Activated T-cell treated with anti-CD3 and anti-CD28 coated beads for 48 hours (primary cell): ENCODE measurements at places on chromosomes 16 and 17.

GRCh38 chr17:75649687-75650086 lies 16.5 kb downstream of the SMIM5 start:
- DNase-seq = no peak

DNA sequence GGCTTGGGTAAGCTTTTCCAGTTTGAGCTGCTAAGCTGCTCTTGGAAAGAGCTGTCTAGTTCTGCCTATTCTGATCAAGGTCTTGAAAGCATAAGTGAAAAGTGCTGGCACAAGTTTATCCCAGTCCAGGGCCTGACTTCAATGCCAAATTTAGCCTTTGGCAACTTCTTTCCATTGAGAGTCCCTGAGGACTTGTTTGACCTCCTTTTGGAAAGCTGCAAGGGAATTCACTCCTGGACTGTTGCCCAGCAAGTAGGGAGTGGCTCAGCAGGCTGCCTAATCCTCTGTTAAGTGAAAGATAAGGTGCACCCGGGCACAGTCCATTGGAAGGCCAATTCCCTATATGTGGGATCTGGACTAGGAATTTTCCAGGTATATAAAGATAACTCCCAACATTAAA lies 16.0 kb upstream of the TANC2 start:
- DNase-seq = no peak

DNA sequence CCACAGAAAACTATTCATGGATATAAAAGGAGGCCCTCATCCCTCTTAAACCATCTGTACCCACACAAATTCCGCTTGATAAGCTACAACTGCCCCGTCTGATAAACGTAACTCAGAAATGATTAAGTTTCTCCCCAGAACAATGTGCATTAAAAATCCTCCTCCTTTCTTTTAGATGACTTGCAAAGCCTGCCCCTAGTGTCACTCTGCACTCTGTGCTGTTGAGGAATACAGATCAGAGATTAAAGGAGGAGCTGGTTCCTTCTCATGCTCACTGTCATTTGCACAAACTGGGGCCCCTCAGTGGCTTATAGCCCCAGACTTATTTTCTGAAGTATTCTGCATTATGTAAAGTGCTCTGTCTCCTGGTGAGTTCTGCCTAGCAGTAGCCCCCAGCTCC lies 33.3 kb downstream of the CDRT15 start:
- DNase-seq = no peak

- DNase-seq = no peak
Observed at GRCh38 chr17:58427807-58428206, 10.5 kb upstream of the RNF43 start.

GRCh38 chr17:74842146-74842598 lies 17.5 kb downstream of the GRIN2C start:
- no peak for DNase-seq

DNA sequence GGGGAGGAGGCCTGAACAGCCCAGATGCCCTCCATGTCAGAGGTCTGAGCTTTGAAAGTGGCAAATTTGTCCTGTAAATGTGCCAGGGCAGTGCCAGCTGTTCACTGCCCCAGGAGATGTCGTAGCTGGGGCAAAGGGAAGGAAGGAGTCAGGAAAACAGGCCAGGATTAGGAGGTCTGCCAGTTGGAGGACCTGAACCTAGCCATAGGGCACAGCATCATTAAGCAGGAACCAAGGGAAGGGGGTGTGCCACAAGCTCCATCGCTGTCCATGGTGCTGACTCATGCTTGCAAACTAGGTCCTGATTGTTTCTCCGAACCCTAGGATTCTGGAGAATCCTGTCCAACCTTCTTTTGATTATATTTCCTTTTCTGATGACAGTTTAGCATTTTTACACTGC lies 124.2 kb downstream of the TMEM132E start:
- peak; percentile 8 for DNase-seq

DNA sequence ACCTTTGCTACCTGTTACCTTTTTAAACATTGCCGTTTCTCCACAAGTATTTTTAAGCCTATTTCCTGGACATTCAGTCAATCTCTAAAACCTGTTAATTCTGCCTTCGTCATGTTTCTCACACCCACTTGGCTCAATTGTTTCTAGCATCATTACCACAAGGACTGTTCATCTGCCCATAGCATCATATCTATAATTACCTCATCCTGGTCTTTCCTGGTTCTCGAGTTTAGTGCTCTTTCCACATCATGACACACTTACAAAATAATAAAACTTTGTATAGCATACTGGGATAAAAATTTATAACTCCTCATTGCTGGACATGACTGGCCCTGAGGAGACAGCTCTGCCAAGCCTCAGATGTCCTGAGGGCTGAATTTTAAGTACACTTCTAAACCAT lies 104.8 kb downstream of the CYB561 start:
- DNase-seq = no peak

- no peak for DNase-seq
Observed at GRCh38 chr16:23595246-23595950, 718 bp downstream of the NDUFAB1 start.

GRCh38 chr16:83581994-83582747 lies 225.6 kb upstream of the HSBP1 start:
- DNase-seq = no peak

GRCh38 chr16:426906-427249 lies 1.4 kb downstream of the RAB11FIP3 start:
- no peak for DNase-seq

DNA sequence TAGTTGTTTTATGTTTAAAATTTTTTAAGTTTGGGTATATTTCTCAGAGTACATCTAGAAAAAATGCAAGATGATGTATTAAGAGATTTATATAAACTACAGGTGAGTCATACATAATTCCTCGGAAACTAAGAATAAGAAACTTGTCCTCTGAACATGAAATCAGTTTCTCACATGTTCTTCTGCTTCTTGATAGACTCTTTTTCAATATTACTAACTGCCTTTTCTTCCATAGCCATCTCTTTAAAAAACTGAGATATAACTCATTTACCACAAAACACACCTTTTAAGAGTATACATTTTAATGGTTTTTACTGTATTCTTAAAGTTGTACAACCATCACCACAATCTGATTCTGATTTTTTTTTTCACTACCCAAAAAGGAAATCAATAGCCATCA lies 238.4 kb upstream of the AXIN2 start:
- no peak for DNase-seq
